ENCODE measurements at places on chromosomes 2 and 18.

- no peak for DNase-seq
These were observed 311.1 kb upstream of the RAB12 start for GRCh38 chr18:8298186-8298585.

GRCh38 chr2:9280224-9280623 lies 73.6 kb downstream of the ASAP2 start:
- peak; percentile 61 for DNase-seq

DNA sequence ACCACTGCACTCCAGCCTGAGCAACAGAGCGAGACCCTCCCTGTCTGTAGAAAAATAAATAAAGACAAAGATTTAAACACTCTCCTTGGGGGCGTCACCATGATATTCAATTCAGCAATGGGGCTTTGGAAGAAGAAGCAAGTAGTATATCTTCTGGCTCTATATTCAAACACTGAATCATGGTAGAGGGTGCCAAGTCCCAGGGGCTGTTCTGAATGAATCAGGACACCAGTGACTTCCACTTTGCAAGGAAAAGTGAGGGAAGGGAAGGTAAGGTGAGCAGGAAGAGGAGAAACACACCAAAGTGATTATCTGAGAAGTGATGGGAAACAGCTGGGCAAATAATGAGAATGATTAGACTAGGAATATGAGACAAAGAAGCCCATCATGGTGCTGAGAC lies 80.5 kb downstream of the AAK1 start:
- DNase-seq = no peak

DNA sequence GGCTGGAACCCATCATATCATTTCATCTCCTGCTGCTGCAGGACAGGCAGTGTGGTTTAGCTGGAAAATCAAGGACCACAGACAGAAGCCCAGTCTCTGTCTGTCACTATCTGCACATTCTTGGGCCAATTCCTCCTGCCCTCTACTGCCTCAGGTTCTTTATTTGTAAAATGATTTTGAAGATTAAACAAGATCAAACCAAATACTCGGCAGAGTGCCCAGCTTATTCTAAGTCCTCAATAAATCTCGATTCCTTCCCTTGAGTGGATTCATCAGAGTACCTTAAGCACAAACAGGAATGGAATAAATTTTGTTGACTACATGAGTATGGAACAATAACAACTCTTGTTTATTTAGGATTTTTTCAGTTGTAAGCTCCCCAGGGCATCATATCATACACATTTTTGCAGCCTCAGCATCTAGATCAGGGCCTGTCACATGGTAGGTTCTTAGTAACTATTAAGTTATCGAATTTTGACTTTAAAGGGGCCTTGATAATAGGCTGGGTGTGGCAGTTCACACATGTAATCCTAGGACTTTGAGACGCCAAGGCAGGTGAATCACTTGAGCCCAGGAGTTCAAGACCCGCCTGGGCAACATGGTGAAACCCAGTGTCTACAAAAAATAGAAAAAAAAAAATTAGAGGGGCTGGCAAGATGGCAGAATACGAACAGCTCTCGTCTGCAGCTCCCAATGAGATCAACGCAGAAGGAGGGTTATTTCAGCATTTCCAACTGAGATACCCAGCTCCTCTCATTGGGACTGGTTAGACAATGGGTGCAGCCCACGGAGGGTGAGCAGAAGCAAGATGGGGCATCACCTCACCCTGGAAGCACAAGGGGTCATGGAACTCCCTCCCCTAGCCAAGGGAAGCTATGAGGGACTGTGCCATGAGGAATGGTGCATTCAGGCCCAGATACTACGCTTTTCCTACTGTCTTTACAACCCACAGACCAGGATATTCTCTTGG lies 11.1 kb downstream of the RHOB start:
- DNase-seq = no peak

DNA sequence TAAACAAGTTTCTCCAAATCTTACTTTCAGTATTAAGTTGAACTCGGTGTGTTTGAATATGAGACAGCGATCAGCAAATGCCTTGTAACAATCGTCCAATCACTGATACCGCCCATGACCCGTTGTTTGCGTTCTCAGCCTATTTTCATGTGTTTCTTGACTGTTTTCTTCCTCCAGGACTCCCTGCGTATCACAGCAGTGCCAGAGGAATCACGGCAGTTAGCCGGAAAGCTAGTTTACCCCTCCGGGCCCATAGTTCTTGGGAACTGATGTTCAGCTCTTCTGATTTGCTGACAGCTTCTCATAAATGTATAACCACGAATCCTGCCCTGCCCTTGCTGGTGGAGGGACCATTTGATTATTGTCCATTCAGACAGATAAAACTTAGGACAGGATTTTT lies 42.2 kb upstream of the TPO start:
- no peak for DNase-seq

DNA sequence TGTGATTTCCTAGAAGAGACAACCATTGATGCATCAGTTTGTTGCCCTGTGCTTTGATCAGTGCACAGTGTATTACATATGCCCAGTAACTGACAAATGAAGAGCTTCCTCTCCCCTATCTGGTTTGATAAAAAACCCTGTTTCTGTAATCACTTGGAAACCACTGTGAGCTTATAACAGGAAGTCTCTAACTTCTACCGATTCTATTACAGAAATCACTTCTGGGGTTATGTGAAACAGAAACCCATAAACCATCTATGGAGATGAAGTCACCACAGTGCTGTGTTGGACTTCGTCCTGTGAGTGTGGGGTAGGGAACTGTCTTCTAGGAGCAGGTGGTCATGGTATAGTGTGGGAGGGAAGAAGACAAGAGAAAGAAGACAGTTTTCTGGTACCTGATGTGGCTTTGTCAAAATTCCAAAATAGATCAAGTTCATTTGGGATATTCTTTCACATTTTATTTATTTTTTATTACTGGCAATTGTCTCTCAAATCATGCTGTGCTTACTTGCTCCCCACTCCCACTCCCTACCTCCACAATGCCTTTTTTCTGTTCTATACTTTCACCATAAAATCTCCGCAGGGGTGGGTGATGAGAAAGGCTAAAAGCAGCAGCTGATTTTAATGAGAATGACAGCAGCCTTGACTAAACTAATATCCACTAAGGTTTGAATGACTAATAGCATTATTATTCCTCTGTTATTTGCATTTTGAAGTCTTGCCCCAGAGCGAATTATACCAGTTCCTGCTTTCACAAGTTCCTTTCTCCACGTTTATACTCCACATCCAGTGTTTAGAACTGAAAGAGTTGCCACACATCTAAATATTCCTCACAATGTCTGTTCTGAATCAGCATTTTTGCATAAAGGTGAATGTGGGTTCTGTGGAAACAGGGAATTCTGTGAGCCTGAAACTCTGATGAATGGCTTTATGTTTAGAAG lies 41.7 kb upstream of the RND3 start:
- DNase-seq = no peak

Measured in NCI-H2107 (cell line).